ENCODE measurements at places on chromosomes 3 and 15.
A peak's percentile ranks its signal among the peaks of the same experiment; 100 is the strongest.

GRCh38 chr3:14561051-14561960 lies 21.2 kb upstream of the GRIP2 start:
- peak; percentile 50 for DNase-seq

GRCh38 chr3:16433701-16434151 lies 79.8 kb downstream of the RFTN1 start:
- DNase-seq = no peak

DNA sequence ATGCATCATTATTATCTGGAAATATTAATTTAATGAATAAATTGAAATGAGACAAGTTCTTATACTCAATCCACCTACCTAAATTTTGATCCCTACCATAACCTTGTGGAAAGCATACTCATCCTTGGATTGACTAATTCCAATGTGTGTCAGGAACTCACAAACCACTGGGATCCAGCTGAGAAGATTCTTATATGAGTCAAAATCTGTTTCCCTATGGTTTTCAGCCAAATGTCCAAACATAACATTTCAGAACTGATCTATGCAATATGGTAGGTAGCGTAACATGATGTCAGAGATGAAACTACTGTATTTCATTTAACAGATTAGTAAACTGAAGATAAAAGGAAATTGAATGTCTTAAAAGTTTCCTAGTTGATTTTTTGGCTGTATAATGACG lies 250.0 kb downstream of the PLOD2 start:
- peak; percentile 49 for DNase-seq

- no peak for DNase-seq
Measured at GRCh38 chr3:154164387-154164786, 43.2 kb downstream of the ARHGEF26 start.

- DNase-seq = no peak
Measured at GRCh38 chr15:78922527-78922926, 22.3 kb downstream of the CTSH start.

DNA sequence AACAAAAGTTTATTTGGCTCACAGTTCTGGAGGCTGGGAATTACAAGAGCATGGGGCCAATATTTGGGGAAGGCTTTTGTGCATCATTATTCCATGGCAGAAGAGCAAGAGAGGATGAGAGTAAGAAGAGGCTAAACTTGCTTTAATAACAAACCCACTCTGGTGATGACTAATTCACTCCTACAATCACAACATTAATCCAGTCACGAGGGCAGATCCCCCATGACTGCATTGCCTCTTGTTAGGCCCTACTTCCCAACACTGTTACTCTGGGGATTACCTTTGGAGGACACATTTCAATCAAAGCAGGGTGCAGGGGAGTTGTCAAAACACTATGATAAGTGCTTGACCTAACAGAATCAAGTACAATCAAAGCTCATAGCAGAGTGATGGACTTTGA lies 181.7 kb downstream of the BBX start:
- peak; percentile 56 for DNase-seq

DNA sequence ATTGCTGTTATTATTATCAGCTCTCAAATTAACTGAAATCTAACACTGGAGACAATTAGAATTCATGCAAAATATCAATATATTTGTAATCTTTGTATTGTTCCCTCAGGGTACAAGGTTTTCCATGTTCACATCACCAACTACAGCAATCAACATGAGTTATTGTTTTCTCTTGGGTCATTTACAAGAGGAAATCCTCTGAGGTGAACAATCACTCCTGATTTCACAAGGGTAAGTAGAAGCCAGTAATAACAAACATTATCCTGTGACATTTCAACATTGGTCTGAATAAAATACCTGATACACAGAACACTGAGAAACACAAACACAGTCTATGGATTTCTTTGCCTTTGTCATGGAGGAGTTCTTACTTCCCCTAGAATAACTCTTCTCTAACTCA lies 174.0 kb downstream of the SUCNR1 start:
- DNase-seq = peak; percentile 43

All from HCEC 1CT (cell line).